Jurkat, Clone E6-1 (cell line): ENCODE measurements at places on chromosomes 2 and 18.
A peak's percentile ranks its signal among the peaks of the same experiment; 100 is the strongest.

- DNase-seq: peak; percentile 29
These were observed 87.9 kb downstream of the UGGT1 start for GRCh38 chr2:128178650-128179460.

GRCh38 chr2:33284287-33284686, 192.2 kb upstream of the RASGRP3 start:
- no peak for DNase-seq

DNA sequence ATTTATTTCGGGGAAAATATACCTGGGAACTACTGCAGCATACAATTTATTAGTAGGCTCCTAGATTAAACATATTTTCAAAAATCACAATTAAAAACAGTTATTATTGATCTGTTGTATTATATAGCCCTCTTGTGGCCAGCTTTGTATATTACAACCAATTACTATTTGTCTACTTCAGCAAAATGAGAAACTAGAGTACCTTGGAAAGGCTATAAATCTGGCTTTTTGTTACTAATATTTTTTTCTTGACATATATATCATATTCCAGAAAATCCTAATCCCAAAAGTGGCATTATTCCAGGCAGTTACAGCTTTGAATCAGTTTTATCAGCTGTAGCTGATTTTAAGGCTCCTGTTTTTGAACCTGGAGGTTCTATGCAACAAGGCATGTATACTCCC, 101.2 kb downstream of the UBR3 start:
- peak; percentile 63 for DNase-seq

- DNase-seq: peak; percentile 21
These were observed 59.8 kb downstream of the SNTG2 start for GRCh38 chr2:1010415-1010930.

DNA sequence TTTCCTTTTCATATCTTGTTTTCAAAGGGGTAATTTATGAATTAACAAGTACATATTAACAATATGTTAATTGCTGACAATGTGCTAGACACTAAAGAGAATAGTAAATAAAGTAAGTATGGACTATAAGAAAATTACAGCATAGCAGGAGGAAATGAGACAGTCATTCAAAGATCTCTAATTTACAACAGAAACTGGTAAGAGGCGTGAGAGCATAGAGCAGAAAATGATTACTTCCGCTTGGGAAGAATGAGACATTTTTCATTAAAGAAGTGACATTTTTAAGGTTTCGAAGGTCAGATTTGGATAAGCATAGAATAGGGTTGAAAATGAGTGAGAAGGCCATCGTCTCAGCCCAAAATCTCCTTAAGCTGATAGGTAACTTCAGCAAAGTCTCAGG, 184.4 kb upstream of the SESTD1 start:
- no peak for DNase-seq

GRCh38 chr2:240363746-240364581, 71.5 kb upstream of the GPC1 start:
- DNase-seq: no peak

DNA sequence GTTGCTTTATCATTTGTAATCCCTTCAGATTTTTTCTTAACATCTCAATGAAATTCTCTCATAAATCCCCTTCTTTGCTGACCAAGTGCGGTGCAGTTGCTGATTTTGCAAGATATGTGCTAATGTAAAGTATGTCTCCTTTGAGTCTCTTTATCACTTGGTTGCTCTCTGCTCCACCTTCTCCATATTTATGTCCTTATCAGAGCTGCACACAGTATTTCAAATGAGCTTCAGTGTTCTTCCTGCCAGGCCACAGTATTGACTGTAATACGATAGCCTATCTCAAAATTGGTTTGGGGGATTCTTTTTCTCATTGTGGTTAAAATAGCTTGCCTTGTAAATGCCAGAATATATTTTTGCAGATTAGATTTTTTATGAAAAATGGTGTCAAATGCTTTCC, 32.2 kb downstream of the MAIP1 start:
- peak; percentile 40 for DNase-seq

DNA sequence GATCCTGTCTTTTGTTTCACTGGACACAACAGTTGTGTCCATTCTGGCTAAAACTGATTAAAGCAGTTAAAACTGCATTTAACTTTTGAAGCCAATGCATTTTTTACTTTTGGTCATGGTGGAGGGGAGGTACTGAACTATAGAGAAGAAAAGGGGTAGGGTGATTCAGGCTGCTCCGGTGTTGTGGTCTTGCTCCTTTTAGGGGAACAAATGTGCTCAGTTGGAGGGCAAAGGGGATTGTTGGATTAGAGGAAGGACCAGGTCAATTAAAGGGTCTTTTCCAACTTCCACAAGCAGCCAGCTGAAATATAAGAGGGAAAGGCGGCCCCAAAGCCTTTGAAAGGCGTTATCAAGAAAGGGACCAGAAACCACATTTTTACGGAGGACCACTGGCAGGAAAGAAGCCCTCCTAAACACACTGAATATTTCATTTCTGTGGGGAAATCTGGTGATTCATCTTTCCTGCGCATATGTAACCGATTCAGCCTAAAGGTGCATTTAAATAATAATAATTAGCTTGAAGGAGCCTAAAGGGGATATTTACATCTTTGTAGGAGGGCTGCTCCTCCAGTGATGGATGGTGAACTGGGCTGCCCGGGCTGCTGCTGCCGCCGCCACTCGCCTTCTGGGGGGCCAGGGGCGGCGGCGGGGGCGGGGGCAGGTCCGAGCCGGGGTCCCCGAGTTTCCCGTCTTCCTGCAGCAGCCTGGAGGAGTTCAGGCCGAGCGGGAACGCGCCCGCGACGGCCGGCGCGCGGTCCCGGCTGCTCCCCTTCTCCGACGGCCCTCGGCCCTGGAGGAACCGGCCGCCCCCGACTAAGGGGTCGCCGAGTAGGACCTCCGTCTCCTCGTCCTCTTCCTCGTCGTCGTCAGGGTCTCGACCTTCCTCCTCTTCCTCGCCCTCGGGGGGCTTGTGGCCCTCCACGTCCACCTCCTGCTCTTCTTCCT, 5.2 kb downstream of the SKOR2 start:
- no peak for DNase-seq

DNA sequence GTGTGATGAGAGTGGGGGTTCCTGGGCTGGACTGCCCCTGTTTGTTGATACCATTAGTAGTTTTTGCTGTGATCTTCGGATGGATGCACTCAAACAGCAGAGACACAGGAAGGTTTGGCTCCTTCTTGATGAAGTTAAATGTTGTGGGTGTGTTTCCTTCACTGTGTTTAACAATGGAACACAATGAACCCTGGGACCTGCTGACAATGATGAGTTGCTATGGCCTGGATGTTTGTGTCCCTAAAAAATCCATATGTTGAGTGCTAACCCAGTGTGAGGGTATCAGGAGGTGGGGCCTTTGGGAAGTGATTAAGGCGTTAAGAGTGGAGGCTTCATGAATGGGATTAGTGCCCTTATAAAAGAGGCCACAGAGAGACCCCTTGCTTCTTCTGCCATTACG, 237.4 kb upstream of the HS6ST1 start:
- DNase-seq: no peak

- no peak for DNase-seq
These were observed 82.7 kb downstream of the SCG2 start for GRCh38 chr2:223519471-223519870.

- DNase-seq: no peak
These were observed 51.8 kb downstream of the MYO3B start for GRCh38 chr2:170229744-170230143.

GRCh38 chr2:37287966-37288365, 36.7 kb downstream of the PRKD3 start:
- no peak for DNase-seq

- DNase-seq: no peak
These were observed 18.6 kb downstream of the SMAD2 start for GRCh38 chr18:47911877-47912276.

DNA sequence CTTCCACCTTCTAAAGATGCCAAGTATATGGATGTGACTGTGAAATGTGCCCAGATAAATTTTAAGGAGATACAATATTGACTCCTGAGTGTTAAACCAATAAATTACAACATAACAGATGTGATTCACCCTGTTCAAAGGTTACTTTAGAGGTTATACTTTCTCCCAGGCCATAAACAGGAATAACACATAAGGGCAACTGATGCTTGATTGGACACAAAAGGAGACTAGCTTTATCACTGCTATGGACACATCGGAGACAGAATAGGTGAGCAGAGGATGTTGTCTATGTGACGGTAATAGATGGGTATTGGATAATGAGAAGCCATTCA, 31.9 kb upstream of the SLC25A52 start:
- DNase-seq: no peak

DNA sequence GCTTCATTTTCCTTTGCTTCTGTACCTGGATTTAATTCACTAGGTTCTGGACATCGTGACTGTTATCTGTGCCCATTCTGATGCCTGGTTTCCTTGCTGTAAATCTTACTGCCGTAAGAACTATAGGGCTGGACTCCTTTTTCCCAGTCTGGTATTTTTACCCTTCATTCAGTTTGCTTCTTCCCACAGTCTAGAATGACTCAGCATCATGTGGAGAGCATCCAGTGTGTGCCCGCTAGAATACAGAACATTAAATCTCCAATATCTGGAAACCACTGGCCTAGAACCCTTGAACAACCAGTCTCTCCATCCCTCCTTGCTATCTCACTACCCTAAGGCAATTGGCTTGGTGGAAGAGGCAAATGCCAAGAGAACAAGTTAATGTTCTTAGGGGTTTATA, 1075.4 kb upstream of the ZEB2 start:
- no peak for DNase-seq

DNA sequence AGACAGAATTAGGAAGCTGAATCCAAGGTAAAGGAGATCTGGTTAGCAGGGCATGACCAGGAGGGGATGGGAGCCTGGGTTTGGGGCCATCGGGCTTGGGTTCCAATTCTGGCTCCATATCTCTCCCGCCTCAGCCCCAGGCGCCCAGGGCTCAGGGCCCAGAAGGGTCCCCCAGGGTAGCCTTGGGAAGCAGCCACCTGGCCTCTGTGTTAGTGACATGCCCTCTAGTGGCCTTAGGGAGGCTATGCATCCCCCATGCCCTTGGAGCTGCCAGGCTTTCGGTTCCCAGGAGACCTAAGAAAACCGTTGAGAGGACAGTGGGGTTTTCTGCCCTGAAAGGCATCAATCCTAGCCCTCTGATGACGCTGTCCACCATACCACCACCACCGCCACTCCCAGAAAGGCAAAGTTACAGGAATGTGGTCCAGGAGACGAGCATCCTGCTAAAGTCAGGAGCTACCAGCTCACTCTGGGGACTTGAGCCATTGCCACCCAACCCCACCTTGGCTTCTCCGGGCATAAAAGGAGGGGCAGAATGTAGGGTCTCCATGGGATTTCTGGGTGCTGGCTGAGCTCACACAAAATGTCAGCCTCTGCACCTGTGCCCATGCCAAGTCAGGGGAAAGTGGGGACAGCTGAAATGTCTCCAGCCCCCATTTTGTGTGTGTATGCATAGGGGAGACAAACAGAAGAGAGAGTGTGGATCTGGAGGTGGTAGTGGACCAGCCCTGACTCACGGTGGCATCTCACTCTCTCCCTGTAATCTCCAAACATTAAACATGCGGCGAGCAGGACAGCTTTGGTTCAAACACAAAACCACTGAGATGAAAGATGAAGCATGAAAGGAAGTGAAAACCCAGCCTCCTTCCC, 56.5 kb downstream of the EMX1 start:
- peak; percentile 51 for DNase-seq

DNA sequence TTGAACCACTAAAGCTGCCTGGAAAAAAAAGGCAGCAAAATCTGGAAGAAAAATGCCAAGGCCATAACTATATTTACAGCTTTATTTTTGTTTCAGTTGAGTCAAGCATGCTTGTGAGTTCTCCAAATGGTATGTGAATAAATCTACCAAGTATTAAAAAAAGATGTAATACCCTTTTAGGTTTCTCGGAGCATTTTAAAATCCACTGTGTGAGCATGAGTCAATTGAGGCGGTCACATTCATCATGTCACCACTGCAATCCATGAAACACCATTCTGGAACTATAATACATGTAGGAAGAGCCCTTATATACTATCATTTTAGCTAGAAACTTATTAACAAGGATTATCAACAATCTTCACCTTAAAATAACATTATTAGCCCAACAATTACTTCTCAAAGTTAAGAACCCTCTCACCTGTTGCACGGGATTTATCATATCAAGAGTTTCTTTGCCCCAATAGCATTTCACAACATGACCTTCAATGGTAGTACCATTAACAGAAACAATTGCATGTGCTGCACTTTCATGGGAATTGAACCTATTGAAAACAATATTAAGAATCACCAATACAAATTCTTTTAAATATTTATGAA, 24.2 kb upstream of the C2orf42 start:
- DNase-seq: no peak

DNA sequence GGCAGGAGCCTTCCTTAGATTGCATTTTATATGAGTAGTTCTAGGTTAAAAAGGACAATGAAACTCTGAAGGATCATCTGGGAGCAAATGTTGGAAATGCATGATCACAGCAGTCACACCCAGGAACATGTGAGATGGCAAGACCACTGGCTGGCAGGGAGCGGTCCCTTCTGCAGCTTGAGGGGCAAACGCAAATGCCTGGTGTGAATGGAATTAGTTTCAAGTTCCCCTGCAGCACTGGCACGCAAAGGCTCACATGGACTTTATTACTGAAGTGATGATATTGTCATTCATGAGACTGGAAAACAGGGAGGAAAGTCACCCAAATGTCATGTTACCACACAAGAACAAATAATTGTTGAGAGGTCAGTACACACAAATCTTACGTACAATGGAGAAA, 223.3 kb downstream of the FBXO15 start:
- DNase-seq: no peak

GRCh38 chr2:234252772-234253171, 202.3 kb downstream of the SPP2 start:
- DNase-seq: no peak

GRCh38 chr2:152573168-152573567, 144.1 kb downstream of the PRPF40A start:
- DNase-seq: peak; percentile 2

DNA sequence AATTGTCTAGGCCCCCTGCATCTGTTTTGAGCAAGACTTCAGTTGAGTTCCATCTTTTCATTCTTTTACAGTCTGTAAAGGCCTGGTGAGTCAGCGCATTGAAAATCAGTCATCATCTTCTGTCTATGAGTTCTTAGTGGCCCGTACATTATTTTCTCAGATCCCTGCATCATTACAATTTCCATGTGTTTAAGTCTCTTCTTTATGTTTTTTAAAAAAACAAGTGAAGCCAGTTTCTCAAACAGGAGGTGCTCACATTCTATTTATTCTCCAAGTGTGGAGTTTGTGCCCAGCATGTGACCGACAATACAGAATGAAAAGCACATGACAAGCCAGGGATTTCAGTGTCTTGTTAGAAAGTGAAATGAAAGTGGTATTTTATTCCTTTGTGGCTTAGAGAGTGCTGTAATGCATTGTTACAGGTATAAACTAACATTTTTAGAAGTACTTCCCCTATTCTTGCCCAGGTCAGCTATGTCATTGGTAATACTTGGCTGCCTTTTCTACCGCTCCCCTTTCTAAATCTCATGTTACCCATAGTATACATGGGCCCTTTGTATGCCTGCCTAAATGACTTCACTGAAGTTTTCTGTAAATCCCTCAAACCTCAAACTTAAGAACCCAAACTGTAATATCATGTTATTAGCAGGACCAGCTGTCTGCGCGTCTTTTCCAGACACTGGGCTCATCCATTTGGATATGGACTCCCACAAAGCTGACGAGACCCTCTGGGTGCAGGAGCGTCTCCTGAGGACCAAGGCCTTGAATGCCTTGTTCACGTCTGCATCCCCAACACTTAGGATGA, 67.6 kb downstream of the FEZ2 start:
- no peak for DNase-seq
